Midbrain (tissue), 1 donor: ENCODE measurements at places on chromosomes 3 and 15.

DNA sequence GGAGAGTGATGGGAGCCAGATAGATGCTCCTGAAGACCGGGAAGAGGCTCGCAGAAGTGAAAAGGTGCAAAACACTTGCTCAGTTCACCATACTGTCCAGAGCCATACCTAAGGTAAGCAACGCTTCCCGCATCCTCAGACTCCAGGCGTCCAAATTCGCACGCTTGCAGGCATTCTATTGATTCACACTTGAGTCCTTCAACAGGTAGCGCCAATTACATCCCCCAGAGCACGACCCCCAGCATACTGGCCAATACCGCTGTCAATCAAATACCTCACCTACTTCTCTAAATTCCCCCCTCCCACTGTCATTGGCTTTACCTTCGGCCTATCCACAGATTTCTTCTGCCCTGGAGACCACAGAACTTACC, 361 bp upstream of the STXBP5L start:
- DNase-seq, result no peak

- no peak for DNase-seq
Measured at GRCh38 chr3:54133196-54133595, 10.8 kb downstream of the CACNA2D3 start.

GRCh38 chr3:71887256-71887655, 102.3 kb upstream of the PROK2 start:
- no peak for DNase-seq

GRCh38 chr3:177565981-177566380, 368.7 kb upstream of the TBL1XR1 start:
- DNase-seq, result no peak

- no peak for DNase-seq
Measured at GRCh38 chr3:69830147-69830546, 90.9 kb downstream of the MITF start.

GRCh38 chr3:195856410-195857084, 44.8 kb upstream of the MUC4 start:
- DNase-seq, result no peak

- DNase-seq, result no peak
Measured at GRCh38 chr3:101858464-101859030, 9.2 kb downstream of the NFKBIZ start.

- no peak for DNase-seq
Measured at GRCh38 chr3:181329024-181329423, 339.5 kb upstream of the DNAJC19 start.

GRCh38 chr3:160747422-160747821, 8.6 kb upstream of the PPM1L start:
- DNase-seq, result no peak

GRCh38 chr3:186843039-186843432, 526 bp downstream of the ADIPOQ start:
- no peak for DNase-seq

DNA sequence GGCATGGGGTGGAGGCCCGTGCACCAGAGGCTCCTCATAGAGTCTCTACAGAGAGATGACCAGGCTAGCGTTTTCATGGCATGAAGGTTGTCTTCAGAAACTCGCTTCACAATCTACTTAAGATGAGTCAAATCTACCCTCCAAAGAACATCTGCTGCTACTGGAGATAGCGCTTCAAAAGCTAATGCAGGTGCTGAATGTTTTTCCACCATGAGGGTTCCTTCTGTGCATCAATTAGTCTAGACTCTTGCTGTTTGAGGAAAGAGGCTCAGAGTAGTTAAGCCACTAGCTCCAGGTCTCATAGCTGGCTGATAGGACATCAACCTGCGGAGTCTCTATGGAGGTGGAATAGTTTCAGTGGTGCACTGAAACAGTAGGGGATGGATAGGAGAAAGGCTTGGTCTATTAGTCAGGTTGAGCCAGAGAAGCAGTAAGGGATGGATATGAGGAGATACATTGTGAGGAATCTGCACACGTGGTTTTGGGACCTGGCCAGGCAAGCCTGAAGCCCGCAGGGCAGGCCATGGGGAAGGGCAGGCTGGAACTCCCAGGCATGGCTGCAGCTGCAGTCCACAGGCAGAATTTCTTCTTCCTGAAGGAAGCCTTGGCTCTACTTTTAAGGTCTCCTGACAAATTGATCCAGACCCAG, 117.5 kb downstream of the APBA2 start:
- DNase-seq, result no peak
